Stimulated activated naive CD4-positive, alpha-beta T cell (primary cell): ENCODE measurements at places on chromosomes 11 and 22.
A peak's percentile ranks its signal among the peaks of the same experiment; 100 is the strongest.

- DNase-seq = no peak
These were observed 2026.5 kb downstream of the LRRC4C start for GRCh38 chr11:39432929-39433328.

- no peak for DNase-seq
These were observed 9.3 kb downstream of the CELSR1 start for GRCh38 chr22:46528121-46528610.

DNA sequence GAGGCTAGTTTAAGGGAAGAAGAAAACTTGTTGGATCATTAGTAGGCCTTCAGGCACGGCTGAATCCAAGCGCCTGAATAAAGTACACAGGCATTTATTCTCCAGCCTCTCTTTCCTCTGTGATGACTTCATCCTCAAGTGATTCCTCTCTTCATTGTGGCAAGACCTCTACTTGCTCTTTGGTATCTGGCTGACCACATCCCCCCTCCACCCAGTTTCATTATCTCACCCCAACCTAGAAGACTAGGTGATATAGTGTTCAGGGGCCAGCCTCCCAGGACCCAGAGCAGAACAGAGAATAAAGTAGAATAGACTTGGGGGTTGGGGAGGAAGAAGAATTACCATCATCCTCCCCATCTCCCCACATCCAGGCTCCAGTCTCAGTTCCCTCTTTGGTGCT lies 189.3 kb downstream of the MIAT start:
- DNase-seq = no peak

- peak; percentile 17 for DNase-seq
These were observed 7.1 kb downstream of the PRPF19 start for GRCh38 chr11:60899046-60899936.

DNA sequence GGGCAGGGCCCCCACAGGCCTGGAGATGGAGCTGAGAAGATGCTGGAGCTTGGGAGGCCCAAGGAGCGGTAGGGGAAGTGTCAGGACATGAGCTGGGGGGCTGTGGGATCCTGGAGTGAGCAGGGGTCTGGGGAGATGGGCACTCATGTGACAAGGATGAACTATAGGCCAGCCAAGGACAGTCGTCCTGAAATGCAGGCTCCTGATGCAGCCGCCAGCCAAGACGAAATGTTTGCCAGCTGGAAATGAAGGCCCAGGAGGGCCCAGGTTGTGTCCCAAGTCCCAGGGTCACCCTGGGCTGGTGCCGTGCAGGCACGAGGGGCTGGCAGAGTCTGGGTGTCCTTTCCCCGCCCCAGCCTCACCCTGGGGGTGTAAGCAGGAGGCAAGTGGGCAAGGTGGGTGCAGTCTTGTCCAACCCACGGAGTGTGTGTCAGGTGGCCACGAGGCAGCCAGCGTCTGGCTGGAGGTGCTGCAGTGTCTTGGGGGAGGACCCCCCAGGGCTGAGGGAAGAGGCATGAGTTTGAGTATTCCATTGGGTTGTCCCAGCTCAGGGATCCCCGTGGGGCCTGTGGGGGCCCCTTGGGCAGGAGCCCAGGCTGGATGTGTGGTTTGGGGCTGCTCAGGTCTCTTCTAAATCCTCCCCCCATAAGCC lies 21.4 kb downstream of the MRGPRG start:
- no peak for DNase-seq

DNA sequence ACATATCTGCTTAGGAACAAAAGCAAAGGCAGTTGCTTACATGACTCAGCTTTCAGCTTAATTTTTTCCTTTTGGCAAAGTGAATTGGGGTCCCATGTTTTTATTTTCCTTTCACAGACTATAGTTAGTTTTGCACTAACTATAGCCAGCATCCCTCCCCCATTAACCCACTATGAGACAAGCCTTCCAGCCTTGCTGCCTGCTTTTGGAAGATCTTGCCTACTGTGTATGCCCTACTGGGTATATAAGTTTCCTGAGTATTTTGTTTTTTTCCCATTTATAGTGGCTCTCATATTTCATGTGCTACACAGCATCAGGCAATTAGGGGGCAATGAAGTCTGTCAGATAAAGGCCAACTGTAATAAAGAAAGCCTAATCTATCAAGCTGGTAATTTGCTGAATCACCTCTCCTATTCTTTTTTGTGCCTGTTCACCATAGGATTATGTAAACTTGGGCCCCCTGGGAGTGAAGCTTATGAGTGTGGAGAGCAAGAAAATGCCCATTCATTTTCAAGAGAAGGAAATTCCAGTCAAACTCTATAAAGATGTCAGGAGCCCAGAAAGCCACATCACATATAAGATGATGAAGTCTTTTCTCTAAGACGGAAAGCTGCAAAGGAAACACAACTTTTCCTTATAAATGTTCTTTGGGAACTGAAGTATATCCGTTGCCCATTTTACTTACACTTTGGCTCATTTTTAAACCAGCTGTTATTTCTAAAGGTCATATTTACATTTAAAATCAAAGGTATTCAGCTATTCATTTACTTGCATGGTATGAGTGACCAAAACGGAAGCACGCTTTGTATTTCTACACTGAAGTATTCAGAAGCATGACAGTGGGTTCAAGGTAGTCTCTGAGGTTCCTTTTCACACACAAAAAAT lies 64.0 kb downstream of the CCDC83 start:
- no peak for DNase-seq

- no peak for DNase-seq
These were observed 196.5 kb downstream of the FAM76B start for GRCh38 chr11:95593111-95593510.

GRCh38 chr11:116207421-116208141 lies 565.2 kb downstream of the BUD13 start:
- DNase-seq = no peak

DNA sequence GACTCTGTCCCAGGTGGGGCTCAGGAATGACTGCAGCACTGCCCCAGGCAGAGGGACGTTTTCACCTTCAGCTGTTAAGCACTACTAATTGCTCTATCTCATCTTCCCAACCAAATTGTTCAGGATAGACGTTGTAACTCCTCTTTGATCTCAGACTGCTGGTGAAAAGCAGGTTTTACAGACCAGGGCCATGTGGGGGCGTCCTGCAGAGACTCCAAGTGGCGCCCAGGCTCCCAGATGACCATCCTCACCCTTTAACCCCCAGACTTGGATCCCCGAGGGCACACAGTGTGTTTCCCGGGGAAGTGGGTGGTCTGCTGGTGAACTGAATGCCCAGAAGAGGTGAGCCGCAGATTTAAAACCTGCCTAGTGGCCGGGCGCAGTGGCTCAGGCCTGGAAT lies 23.9 kb downstream of the FADD start:
- no peak for DNase-seq

- no peak for DNase-seq
These were observed 3.4 kb upstream of the NUDT8 start for GRCh38 chr11:67632982-67633755.
